Vagina (tissue), 2 donors: ENCODE measurements at places on chromosomes 3 and 15. TPM values are rescaled to one million over a fixed set of nuclear protein-coding genes. Genes with fewer than 3 reads are reported as not detected.

The BLM gene
- 1.7 TPM for total RNA-seq

The GDPGP1 gene
- total RNA-seq: 4.9 TPM

The CHST2 gene
- total RNA-seq: 12.5 TPM

The ARID3B gene
- total RNA-seq: 15.2 TPM

The CFAP100 gene
- total RNA-seq: not detected

The CHRFAM7A gene
- total RNA-seq: not detected

The ISLR2 gene
- total RNA-seq: 3.4 TPM

GRCh38 chr3:45321607-45322391 lies 66.6 kb upstream of the LARS2 start:
- peak; percentile 40 for DNase-seq

- DNase-seq: no peak
Observed at GRCh38 chr3:112640276-112640929, 540 bp downstream of the CCDC80 start.

GRCh38 chr15:28124841-28125240 lies 25.7 kb upstream of the OCA2 start:
- no peak for DNase-seq

DNA sequence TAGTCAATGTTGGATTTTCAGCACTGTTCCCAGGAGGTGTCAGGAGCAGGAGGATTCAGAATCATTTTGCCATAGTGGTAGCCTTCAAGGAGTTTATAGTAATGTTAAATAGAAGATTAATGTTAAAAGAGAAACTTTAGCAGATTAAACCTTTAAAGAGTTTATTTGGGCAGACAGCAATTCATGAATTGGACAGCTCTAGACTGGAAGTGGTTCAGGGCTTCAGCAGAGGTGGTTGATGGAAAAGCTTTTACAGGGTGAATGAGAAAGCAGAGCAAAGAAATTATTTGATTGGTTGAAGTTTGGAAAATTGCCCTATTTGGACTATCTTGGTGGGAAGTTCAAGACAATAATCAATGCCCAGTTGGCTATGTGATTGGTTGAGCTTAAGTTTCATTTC lies 416.6 kb upstream of the TBL1XR1 start:
- DNase-seq: no peak

- no peak for DNase-seq
Observed at GRCh38 chr3:54897028-54897711, 30.7 kb downstream of the LRTM1 start.

DNA sequence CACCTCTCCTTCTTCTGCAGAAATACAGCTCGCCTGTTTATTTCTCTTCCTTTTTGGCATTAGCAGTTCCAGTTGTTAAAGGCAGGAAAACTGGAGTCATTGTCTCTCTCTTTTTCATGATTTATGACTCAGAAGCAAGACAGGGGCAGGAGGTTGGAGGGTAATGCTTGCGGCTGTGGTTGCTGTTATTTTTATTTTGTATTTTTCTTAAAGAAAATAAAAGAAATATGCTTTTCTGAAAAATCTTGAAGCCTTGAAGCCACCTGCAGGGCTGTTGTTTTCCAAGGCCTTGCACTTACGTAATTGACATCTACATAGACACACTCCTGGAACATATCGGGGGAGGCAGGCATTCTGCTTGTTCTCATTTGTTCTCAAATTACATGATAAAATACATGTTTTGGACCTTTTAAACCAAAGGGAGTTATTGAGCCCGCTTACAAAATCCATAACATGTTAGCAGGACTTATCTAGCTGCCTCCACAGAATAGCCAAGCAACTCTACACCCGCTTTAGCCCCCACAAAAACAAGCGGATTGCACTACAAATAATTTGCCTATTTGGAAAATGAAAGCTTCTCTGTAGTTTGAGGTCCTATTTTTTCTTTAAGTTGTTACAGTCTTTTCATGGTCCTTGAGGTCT lies 1004.6 kb upstream of the NR2F2 start:
- no peak for DNase-seq

GRCh38 chr3:87335931-87336330 lies 59.5 kb upstream of the POU1F1 start:
- no peak for DNase-seq

GRCh38 chr3:196323691-196324090 lies 5.7 kb upstream of the DYNLT2B start:
- no peak for DNase-seq

DNA sequence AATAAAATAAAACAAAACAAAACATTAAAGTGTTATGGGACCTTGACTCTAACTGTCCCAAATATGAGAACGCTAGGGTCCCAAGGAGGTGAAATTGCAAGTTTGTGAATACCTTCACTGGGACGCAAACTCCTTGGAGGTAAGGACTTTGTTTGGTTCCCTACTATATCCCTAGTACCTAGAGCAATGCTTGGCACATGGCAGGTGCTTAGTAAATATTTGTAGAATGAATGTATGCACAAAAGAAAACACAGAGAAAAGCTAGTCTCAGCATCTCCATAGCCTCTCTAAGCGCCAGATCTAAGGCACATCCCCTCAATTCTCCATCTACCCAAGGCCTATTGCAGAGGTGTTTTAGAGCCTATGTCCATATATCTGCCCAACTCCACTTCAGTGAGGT lies 30.5 kb downstream of the GPR176 start:
- no peak for DNase-seq

DNA sequence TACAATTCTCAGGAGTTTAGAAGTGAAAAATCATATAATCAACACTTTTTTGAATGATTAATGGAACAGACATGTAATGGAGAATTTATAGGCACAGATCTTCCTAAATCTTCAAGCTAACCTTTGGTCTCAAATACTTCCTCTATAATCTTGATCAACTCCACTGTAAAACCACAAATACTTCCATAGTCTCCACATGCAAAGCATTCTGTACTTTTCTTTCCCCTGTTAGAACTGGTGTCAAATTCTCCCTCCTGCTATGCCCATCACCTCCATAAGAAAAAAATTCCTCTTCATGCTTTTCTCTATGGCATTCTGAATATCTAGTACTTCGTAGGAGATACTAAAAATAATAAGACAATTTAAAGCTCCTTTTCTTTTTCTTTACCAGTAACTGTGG lies 214.3 kb downstream of the ADAMTS9 start:
- DNase-seq: no peak

- no peak for DNase-seq
Observed at GRCh38 chr3:190385731-190386688, 2.0 kb upstream of the CLDN16 start.

GRCh38 chr15:32873284-32874114 lies 155.7 kb downstream of the GREM1 start:
- no peak for DNase-seq

- DNase-seq: no peak
Observed at GRCh38 chr15:79218588-79219200, 63.8 kb upstream of the ANKRD34C start.

- no peak for DNase-seq
Observed at GRCh38 chr15:33551860-33552259, 241.1 kb downstream of the RYR3 start.

DNA sequence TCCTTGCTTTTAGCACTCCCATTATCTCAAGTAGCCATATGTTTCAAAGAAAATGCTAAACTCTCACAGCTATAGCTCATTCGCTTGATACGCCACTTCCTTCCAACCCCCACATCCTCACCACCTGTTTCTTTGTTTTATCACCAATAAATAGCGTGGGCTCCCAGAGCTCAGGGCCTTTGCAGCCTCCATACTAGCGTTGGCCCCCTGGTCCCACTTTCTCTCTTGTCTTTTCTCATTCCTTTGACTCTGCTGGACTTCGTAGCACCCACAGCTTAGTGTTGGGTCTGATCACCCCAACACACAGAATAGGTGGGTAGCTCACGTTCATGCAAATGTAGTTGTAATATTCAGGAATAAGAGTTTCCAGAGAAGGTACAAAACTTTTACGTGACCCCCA lies 4.1 kb upstream of the GPD1L start:
- no peak for DNase-seq

DNA sequence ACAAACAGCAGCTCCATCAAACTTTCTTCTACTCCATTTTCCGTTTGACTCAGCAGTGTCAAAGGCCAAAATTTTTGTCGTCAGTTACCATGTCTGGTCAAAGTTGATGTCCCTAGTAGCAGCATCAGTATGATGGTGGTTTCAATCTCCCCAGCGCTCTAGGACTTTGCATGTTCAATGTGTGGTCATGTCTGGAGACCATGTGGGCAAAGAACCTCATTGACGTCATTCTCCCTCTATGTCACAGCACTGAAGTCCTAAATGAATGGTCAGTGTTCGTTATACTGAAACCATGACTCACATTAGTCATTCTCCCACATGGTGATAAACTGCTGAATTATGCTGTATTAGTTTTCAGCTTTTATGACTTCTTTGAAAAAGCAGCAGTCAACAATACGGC lies 23.2 kb downstream of the SHC4 start:
- no peak for DNase-seq

DNA sequence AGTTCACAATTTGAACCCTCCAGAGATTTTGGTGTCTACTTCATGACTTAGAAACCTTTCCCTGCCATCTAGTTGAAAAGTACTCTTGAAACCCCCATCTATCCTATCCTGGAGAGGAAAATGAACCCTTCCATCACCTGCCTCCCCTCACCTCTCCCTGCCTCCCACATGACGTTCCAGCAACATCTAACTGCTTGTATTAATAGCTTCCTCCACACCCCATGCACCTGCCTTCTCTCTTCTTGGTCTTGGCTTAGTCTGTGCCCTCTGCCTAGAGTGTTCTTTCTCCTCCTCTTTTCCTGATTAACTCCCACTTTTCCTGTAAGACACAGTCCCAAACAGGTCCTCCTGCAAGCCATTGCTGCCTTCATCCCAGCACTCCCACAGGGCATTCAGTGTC lies 107.8 kb downstream of the LIPC start:
- no peak for DNase-seq

- DNase-seq: no peak
Observed at GRCh38 chr3:114436182-114436581, 142.4 kb downstream of the TIGIT start.

- DNase-seq: no peak
Observed at GRCh38 chr3:38916706-38917105, 100.7 kb upstream of the SCN10A start.

DNA sequence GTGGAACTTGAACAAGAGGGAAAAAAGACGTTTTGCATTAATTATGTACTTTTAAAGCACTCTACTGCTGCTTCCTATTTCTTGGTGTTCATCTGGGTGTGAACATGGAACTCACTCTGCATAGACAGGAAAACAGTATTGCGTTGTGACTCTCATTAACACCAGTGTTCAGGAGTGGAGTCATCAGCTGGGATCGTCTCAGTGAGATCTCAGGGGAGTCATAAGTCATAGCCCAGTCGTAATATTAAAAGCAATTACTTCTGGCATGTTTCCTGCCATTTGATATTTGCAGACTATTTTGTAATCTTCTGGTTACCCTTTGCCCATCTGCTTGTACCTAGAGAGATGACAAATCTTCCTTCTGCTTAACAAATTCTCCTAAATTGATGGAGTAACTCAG lies 462.0 kb upstream of the ATP11B start:
- no peak for DNase-seq

DNA sequence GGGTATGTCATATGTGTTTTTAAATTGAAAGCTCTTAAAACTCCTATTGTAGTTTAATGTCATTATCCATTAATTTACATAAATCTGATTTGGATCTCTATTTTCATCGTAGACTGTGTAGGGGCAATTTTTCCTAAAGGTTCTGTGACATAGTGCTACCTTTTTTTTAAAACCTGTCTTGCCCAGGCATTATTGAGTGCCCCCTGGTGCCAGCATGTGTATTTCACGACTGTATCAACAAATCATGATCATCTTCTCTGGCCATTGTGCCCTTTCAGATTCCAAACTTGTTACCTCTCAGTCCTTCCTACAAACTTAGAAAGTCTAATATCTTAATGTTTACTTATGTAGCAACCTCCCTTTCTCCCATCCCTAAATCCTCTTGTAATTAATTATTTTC lies 97.2 kb upstream of the FLNB start:
- no peak for DNase-seq

- DNase-seq: no peak
Observed at GRCh38 chr3:173780067-173780466, 382.5 kb downstream of the NLGN1 start.
